ENCODE measurements at places on chromosomes 1 and 21. TPM values are rescaled to one million over a fixed set of nuclear protein-coding genes. Genes with fewer than 3 reads are reported as not detected.

GRCh38 chr1:186745531-186746146 lies 65.4 kb upstream of the PTGS2 start:
- DNase-seq = no peak

- DNase-seq = no peak
Observed at GRCh38 chr1:153939476-153939875, 7.0 kb downstream of the DENND4B start.

Gene GPR25
- not detected for total RNA-seq

GRCh38 chr1:31871703-31872102 lies 55.9 kb upstream of the SPOCD1 start:
- no peak for DNase-seq

DNA sequence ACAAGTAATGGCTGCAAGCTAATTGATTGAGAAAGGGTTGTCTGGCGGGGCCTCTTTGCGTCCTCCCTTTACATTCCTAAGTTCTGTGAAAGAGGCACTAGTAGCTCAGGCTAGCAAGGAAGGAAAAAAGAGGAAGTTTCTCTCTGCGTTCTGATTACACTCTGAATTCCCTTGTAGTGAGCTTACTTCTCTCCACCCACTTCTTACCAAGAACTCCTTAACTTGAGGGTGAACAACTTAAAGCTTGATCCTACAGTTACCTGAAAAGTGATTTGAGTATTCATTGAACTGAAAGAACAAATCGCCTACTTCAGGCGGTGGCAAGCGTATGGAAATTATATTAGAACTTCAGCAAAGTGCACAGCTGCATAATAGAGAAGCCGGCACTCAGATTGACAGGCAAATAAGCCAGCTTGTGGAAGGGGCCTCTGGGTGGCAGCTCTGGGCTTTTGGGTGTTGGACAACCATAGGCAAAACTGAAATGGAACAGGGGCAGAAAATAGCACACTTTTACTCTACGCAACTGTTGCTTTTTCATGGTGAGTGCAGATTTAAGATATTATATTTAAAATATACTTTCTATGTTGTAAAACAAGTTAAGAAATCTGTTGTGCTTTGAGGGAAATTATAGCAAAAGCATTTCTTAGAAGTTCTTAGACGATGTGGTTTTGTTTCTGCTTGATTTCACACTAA lies 464.5 kb downstream of the USP25 start:
- DNase-seq = peak; percentile 84

Gene ZBTB8A
- 5.5 TPM for total RNA-seq

GRCh38 chr1:66764994-66765578 lies 12.8 kb downstream of the DYNLT5 start:
- peak; percentile 67 for DNase-seq

GRCh38 chr1:48405400-48405799 lies 66.6 kb downstream of the SPATA6 start:
- no peak for DNase-seq

DNA sequence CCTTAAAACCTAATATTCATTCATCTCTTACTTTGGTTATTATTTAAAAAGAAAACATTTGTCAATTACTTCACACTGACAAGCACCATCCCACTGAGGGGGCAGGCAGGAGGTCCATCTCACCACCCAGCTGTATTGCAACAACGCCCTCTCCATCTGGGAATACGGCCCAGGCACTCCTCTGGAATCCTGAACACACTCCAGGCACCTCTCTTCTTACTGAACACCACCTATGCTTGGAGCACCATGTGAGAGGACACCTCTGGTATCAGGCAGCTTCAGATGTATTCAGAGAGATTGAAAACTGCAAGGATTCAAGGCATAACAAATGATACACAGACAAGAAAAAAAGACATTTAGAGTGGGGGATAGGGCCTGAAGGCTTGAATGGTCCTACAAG lies 147.1 kb downstream of the CACNA1E start:
- no peak for DNase-seq

Gene KRTAP12-2
- total RNA-seq = not detected

GRCh38 chr1:232509570-232509969 lies 120.4 kb downstream of the SIPA1L2 start:
- DNase-seq = no peak

Gene ARHGAP29
- total RNA-seq = 171 TPM

- no peak for DNase-seq
Observed at GRCh38 chr1:224921354-224921753, 8.1 kb upstream of the DNAH14 start.

GRCh38 chr1:9078752-9079500 lies 9.5 kb upstream of the SLC2A5 start:
- DNase-seq = no peak

Gene CELA2B
- not detected for total RNA-seq

DNA sequence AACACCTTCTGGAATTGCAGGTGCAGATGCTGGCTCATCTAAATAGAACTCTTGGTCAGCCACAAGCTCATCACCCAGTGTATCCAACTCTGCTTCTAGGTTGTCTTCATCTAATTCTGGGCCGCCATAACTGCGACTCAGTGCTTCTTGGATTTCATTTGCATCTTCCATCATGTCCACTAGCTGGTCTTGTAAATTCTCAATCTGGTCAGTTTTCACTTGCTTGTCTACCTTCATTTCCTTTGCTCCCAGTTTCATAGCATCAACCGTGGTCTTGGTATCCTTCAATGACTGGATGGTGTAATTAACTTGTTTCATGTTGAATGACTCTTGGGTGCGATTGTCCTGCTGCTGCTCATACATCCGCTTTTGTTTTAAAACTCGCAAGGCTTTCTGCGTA lies 10.3 kb downstream of the ZBED6 start:
- no peak for DNase-seq

GRCh38 chr1:241838897-241839296 lies 9.1 kb upstream of the EXO1 start:
- no peak for DNase-seq

DNA sequence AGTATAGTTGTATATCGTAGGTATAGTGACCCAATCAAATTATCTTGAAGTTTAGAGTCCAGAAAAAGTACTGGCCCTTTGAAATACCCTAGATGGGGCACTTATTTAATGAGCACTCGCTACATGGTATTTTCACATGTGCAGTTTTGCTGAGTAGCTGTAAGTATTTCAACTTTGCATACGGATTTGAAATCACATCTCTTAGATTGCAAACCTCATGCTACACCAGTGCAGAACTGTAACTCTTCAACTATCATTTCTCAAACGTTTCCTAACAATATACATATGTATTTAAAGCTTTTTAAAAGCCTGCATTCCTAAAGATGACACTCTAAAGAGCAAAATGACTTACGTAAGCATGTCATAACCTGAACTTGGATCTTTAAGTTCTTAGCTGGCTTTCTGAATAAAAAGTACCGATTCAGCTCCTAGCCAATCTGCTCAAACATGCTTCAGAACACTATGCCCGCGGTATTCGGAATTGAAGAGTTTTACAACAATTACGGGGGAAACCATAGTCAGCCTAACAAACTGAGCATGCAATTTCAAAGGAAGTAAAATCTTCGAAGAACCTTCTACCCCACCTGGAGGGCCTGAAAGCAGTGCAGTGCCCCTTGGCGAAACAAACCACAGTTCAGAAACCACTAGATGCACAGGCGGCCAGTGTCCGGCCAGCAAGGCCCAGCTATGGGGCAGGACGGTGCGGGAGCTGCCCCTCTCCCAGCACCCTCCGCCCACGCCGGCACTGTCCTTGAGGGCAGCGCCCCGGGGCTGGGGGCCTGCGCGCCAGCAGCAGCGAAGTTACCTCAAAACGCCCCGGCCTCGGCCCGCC lies 863 bp downstream of the FH start:
- no peak for DNase-seq

DNA sequence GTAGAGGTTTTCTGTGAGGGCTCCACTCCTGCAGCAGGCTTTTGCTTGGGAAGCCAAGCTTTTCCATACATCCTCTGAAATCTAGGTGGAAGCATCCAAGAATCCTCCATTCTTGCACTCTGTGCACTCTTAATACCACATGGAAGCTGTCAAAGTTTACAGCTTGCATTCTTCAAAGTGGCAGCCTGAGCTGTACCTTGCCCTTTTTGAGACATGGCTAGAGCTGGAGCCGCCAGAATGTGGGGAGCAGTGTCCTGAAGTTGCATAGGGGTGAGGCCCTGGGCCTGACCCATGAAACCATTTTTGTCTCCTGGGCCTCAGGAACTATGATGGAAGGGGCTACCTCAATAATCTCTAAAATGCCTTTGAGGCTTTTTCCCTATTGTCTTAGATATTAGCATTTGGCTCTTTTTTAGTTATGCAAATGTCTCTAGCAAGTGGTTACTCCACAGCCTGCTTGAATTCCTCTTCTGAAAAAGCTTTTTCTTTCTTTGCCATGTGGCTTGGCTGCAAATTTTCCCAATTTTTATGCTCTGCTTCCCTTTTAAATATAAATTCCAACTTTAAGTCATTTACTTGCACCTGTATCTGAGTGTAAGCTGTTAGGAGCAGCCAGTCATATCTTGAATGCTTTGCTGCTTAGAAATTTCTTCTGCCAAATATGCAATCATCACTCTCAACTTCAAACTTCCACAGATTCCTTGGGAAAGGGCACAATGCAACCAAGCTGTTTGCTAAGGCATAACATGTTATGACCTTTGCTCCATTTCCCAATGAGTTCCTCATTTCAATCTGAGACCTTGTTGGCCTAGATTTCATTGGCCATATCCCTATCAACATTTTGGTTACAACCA lies 92.1 kb upstream of the ARTN start:
- no peak for DNase-seq

Gene JAM2
- 1.4 TPM for total RNA-seq

- no peak for DNase-seq
Observed at GRCh38 chr1:177413982-177414596, 243.3 kb downstream of the BRINP2 start.

DNA sequence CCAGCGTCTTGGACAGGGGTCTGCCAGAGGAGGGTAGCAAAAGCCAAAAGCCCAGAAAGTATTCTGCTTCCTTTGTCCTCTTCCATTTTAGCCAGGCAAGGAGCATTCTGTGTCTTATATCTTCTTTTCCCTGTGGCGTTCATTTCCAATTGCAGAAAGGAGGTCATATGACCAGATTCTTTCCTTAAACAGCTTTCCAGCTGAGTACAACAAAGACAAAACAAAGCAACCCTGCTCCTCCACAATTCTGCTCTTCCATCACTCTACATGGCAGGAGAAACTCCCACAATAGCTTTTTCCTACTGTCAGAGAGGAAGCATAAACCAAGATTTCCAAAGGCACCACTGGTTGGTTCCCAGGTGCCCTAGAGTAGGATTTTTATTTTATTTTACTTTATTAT lies 19.7 kb downstream of the ENSA start:
- DNase-seq = peak; percentile 39

DNA sequence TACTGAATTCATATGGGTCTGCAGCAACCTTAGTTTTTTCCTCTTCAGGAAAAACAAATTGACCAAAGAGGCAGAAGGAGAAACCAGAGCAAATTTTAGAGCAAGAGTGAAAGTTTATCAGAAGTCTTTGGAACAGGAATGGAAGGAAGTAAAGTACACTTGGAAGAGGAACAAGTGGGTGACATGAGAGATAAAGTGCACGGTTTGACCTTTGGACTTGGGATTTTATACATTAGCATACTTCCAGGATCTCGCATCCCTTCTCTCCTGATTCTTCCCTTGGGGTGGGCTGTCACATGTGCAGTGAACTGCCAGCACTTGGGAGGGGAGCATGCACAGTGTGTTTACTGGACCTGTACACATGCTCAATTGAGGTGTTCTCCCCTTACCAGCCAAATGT lies 754.8 kb upstream of the ADAMTS5 start:
- no peak for DNase-seq

Gene LIN28A
- not detected for total RNA-seq

DNA sequence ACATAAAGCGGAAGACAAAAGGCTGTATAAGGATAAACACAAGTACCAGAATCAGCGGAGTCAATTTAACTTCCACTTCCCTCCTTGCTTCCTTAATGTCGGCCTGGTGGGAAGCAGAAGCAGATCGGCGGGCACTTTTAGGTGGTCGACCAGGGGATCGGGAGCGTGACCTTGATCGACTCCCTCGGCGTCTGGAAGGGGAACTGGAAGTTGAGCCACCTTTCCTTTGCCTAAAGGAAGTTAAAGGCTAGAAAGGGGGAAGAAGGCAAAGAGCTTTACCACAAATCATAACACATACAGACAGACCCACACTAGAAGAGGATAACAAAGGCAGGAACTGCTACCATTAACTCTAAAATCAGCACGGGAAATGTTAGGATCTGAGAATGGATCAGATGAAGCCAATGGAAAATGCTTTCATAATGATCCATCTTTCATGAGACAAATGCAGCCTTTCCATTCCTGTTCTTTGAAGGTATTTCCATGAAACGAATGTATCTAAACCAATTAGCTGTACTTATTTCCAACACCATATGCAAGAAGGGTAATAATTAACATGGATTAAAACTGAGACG lies 5.7 kb downstream of the LBR start:
- peak; percentile 53 for DNase-seq

- no peak for DNase-seq
Observed at GRCh38 chr21:33414068-33414467, 10.9 kb downstream of the IFNGR2 start.

GRCh38 chr1:115296981-115297380 lies 41.1 kb downstream of the NGF start:
- DNase-seq = no peak

DNA sequence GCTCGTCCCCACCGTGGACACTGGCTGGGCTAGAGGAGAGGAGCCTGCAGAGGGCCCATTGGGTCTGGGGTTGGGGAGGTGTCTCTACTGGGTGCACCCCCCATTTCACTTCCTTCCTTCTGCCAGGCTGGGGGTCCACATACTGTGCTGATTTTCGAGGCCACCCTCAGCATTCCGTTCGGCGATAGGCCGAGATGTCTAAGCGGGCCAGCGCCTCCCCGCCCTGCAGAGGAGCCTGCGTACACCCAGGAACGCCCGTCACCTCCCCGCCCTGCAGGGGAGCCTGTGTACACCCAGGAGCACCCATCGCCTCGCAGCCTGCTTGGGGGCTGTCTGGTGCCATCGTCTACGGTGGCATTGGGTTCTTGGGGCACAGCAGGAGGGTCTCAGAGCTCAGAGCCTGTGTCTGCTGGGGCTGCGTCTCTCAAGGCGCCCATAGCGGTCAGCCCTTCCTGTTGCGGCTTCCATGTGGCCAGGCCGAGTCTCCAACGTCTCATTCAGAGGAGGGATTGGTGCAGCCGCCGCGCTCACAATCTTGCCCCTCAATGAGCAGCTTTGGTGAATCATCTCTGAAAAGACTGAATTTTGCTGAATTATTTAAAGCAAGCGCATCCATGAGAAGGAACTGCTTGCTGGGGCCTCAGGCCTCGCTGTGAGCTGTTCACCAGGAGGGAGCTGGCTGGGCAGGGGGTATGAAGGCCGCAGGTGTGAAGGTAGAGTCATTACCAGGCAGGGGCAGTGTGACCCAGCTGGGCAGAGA lies 30.7 kb upstream of the AGPAT3 start:
- DNase-seq = no peak

Gene GPR3
- total RNA-seq = 0.51 TPM

DNA sequence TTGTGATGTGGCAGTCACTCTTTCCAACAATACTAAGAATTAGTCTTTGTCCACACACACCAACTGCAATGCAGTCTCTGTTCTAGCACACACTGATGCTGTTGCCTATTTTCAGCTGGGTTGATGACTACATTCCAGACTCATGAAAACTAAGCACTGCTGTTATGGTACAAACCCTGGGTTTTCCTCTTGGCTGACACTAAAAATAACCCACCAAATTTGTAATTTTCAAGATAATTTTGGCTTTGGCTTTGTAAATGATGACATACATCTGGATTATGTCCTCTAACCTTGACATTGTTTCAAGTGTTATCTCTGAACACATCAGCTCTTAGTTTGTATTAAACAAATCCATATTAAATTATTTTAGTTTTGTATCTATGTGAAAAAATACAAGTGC lies 444.8 kb downstream of the PTPRC start:
- DNase-seq = no peak

Measured in dermis microvascular lymphatic vessel endothelial cell (primary cell).